NCI-H146 (cell line): ENCODE measurements at places on chromosomes 13 and 19.
A peak's percentile ranks its signal among the peaks of the same experiment; 100 is the strongest.

GRCh38 chr19:30522341-30522740, 150.2 kb downstream of the ZNF536 start:
- DNase-seq = no peak

- DNase-seq = no peak
These were observed 42.6 kb upstream of the MYO16 start for GRCh38 chr13:108586826-108587225.

DNA sequence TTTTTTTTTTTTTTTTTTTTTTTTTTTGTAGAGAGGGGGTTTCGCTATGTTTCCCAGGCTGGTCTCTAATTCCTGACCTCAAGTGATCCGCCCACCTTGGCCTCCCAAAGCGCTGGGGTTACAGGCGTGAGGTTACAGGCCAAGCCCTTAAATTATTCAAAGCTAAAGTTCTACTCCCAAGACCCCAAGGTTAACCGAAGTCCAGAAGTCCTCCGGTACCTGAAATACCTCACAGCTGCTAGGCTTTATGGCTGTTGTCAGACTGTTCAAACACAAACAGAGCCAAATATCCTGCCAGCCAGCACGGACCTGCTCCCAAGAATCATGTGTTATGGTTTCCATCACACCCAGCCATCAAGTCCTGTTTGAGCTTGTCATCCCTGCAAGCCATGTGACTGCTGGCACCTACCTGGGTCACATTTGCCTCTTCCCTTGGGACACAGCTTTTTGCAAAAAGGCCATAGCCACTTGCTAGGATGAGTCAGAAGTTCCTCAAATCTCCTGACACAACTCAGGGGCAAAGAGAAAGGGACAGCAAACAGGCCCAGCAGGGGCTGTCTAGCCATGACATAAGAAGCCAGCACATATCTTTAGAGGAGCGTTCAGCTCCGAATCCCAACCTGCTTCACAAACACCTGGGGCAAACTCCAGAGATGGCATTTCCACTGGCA, 129.9 kb downstream of the FOXO1 start:
- DNase-seq = no peak

- DNase-seq = no peak
These were observed 6.2 kb downstream of the ELOF1 start for GRCh38 chr19:11552666-11553372.

DNA sequence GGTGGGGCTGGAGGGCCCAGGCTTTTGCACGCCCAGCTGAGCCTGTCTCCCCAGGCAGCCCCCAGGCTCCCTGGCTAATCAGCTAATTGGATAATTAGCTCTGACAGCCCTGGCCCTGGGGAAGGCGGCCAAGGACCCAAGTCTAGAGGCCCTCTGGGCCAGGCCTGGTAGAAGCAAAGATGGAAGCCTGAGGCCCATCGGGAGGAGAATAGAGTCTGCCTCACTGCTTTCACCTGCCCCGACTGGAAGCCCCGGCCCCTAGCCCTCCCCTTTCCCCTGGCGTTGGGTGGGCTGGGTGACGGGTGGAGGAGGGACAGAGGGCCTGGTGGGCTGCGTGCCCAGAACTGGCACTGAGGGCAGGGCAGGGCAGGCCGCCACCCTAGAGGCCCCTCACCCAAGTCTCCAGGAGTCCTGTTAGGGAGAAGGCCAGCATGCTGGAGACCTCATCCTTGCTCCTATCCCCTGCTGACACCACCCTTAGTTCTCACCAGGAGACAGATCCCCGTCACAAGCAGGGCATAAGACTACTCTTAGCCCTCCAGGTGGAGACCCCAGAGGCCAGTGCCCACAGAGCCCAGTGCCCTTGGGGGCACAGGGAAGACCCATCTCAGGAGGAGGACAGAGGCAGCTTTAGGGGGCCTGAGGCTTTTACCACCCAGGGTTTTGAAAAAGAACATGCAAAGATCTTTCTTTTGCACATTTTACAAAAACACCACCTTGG, 12.0 kb downstream of the LYL1 start:
- peak; percentile 29 for DNase-seq
